Kidney (tissue), 22 donors: ENCODE measurements at places on chromosomes 16 and 17. TPM values are rescaled to one million over a fixed set of nuclear protein-coding genes. Genes with fewer than 3 reads are reported as not detected.
A peak's percentile ranks its signal among the peaks of the same experiment; 100 is the strongest.

GRCh38 chr16:57679767-57680482, 11.8 kb downstream of the ADGRG3 start:
- H3K4me3 ChIP-seq = no peak overlapping the region
- DNase-seq = no peak
- H3K27me3 ChIP-seq = no peaks in the 10 kb centered on the region
- H3K4me1 ChIP-seq = no peaks in the 10 kb centered on the region

The MAF gene
- total RNA-seq = 70.1 TPM

- DNase-seq = no peak
- H3K36me3 ChIP-seq = no peaks in the 10 kb centered on the region
- no peaks in the 10 kb centered on the region for H3K27me3 ChIP-seq
- no peak overlapping the region for H3K4me3 ChIP-seq
- no peak overlapping the region for H3K27ac ChIP-seq
- H3K4me1 ChIP-seq = peaks cover 29% of the 10 kb centered on the region
Observed at GRCh38 chr17:74773414-74773813, 2.7 kb downstream of the NAT9 start.

DNA sequence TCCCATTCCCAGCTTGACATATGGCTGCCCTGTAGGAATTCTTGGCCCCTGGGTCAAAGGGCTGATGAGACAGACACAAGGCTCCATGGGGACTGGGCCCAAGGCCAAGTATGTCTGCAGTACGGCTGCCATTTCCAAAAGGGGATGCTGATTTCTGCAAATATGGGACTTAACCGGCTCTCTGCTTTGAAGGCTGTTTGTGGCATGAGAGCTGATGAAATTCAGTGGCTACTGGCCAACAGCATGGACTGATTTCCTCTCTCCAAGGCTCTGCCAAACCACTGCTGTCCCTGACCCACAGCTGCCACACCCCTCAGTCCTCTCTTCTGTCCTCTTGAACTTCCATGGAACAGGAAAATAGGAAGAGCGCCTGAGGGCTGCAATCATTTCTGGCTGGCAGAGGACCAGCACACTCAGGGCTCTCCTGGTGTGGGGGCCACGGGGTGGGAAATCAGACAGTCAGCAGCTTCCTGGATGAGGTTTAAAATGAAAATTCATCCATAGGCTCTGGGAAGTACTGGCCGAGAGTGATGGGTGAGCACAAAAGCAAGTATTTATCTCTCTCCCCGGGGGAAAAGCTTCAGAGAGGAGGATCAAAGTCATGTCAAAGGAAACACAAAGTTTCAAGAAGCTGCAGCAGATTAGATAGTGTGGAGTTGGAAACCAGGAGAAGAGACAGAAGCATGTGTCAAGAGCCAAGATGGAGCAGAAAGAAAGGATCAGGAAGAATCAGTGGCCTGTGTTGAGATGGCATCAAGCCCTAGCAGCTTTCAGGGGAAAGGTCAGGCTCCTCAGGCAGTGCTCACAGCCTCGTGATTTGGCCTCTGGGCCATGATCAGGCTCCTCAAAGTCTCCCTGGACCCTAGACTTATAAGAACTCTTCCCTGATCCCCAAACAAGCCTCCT, 64.1 kb upstream of the SREBF1 start:
- H3K4me3 ChIP-seq = no peak overlapping the region
- DNase-seq = peak; percentile 78
- peaks cover 7% of the 10 kb centered on the region for H3K36me3 ChIP-seq
- peak overlapping the region; percentile 45 for H3K27ac ChIP-seq
- H3K27me3 ChIP-seq = no peaks in the 10 kb centered on the region

GRCh38 chr17:83101805-83102480, 22.5 kb downstream of the METRNL start:
- H3K27ac ChIP-seq = peak overlapping the region; percentile 18
- DNase-seq = peak; percentile 89
- no peaks in the 10 kb centered on the region for H3K36me3 ChIP-seq

GRCh38 chr17:58273453-58274104, 7.2 kb downstream of the MPO start:
- no peaks in the 10 kb centered on the region for H3K27me3 ChIP-seq
- no peaks in the 10 kb centered on the region for H3K36me3 ChIP-seq
- no peak overlapping the region for H3K27ac ChIP-seq
- no peaks in the 10 kb centered on the region for H3K4me1 ChIP-seq
- no peak for DNase-seq

- no peaks in the 10 kb centered on the region for H3K4me1 ChIP-seq
- no peaks in the 10 kb centered on the region for H3K27me3 ChIP-seq
- no peak overlapping the region for H3K27ac ChIP-seq
- peaks cover 5% of the 10 kb centered on the region for H3K36me3 ChIP-seq
Observed at GRCh38 chr16:74320707-74321106, 24.1 kb downstream of the PSMD7 start.

DNA sequence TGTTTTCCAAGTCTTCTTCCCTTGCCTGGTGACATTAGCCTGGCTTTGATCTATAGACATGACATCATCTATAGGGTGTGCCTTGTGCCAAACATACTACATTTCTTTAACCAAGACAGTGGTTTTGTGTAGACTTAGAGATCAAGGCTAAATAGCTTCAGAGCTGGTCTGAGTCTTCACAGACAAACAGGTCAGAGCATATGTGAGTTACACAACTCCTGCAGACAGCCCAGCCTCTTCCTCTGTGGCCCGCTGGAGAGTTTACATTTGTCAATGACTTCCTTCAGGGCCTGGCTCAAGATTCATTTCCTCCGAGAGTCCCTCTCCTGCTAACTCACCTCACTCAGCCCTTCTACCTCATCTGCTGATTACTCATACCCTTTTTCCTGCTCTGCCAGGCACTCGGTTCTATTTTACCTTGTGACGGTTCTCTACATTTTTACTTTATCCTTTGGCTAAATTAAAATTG, 73.1 kb upstream of the TANC2 start:
- H3K4me3 ChIP-seq = no peak overlapping the region
- peaks cover 4% of the 10 kb centered on the region for H3K4me1 ChIP-seq
- no peak for DNase-seq
- no peak overlapping the region for H3K27ac ChIP-seq

The TBC1D3B gene
- total RNA-seq = 7.7 TPM

The ATP2A1 gene
- 0.25 TPM for total RNA-seq

The CD300H gene
- total RNA-seq = 2.0 TPM

DNA sequence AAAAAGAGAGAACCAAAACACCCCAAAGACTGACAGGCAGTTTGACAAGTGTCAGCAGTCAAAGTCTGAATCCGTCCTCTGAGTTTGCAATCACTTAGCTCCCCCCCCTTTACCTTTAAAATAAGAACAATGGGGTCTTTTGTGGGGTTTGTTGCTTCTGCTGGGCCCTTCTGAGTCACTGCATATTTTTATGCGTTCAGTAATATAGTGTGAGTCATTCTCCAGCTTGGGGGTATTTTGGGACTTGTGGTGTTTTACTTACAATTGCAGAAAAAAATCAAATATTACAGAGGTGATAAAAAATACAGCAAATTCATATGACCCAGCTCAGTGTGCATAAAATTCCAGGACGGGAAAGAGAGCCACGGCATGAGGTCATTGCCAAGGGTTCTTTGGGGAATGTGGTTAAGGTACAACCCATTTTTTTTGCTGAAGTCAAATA, 120.1 kb downstream of the CYLD start:
- DNase-seq = no peak
- H3K27me3 ChIP-seq = no peaks in the 10 kb centered on the region
- H3K4me3 ChIP-seq = no peak overlapping the region
- H3K4me1 ChIP-seq = no peaks in the 10 kb centered on the region
- no peaks in the 10 kb centered on the region for H3K36me3 ChIP-seq
- no peak overlapping the region for H3K27ac ChIP-seq

DNA sequence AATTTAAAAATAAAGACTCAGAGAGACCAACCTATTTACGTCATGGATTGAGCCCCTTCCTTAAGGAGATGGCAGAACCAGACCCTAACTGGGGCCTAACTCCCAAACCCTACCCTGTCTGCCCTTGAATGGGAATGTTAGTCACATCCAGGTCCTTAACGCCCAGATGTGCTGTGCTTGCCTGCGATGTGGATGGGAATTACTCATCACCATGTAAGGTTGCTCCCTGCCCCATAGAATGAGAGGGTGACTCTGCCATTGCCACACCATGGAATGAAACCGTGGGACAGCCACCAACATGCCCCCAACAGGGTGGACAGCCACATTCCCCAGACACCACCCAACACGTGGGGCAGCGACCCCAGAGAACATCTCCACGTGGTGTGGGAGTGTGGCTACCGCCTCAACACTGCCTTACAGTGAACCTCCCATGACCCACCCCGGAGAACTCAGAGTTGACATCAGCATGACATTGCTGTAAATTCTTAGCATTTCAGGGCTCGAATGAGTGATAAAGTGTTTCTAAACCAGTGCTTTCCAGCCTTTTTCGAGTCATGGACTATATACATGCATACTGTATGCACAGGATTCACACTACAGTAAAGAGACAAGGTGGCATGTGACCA, 31.8 kb downstream of the SCNN1B start:
- H3K36me3 ChIP-seq = no peaks in the 10 kb centered on the region
- peak; percentile 44 for DNase-seq
- no peaks in the 10 kb centered on the region for H3K4me1 ChIP-seq

DNA sequence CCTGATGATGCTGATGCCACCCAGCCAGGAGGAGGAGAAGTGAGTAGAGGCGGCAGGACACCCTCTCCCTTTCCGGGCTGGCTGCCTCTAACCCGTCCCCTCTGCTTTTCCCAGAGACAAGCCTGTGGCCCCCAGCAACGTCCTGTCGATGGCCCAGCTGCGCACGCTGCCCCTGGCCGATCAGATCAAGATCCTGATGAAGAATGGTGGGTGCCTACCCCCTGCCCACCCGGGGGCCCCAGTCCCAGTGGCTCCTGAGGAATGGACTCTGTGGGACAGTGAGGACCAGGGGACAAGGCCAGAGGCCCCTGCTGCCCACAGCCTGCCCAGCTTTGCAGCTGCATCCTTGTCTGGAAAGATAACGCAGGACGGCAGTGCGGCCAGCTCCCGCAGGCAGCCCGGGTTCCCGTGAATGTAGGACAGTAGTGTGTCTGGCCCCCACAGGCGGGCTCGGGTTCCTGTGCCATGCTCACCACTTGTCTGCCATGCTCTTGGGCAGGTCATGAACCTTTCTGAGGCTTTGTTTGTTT, 19.9 kb downstream of the POLR3E start:
- peaks cover 4% of the 10 kb centered on the region for H3K4me1 ChIP-seq
- no peak overlapping the region for H3K4me3 ChIP-seq
- H3K27ac ChIP-seq = no peak overlapping the region
- peaks cover 16% of the 10 kb centered on the region for H3K36me3 ChIP-seq
- no peaks in the 10 kb centered on the region for H3K27me3 ChIP-seq
- no peak for DNase-seq

- H3K27me3 ChIP-seq = no peaks in the 10 kb centered on the region
- H3K27ac ChIP-seq = peak overlapping the region; percentile 32
- no peak overlapping the region for H3K4me3 ChIP-seq
- no peaks in the 10 kb centered on the region for H3K36me3 ChIP-seq
- no peaks in the 10 kb centered on the region for H3K4me1 ChIP-seq
Observed at GRCh38 chr16:71855937-71856662, 10.3 kb downstream of the ATXN1L start.

- no peaks in the 10 kb centered on the region for H3K36me3 ChIP-seq
- no peak overlapping the region for H3K27ac ChIP-seq
- no peak overlapping the region for H3K4me3 ChIP-seq
- H3K27me3 ChIP-seq = no peaks in the 10 kb centered on the region
- H3K4me1 ChIP-seq = no peaks in the 10 kb centered on the region
- no peak for DNase-seq
Observed at GRCh38 chr16:88883117-88883895, 16.8 kb upstream of the PABPN1L start.

The OR1E2 gene
- total RNA-seq = not detected

GRCh38 chr17:79361873-79362771, 248.7 kb downstream of the RBFOX3 start:
- H3K27me3 ChIP-seq = peaks cover 9% of the 10 kb centered on the region
- DNase-seq = peak; percentile 37
- H3K36me3 ChIP-seq = no peaks in the 10 kb centered on the region
- no peaks in the 10 kb centered on the region for H3K4me1 ChIP-seq
- H3K4me3 ChIP-seq = no peak overlapping the region

GRCh38 chr16:52466994-52467393, 79.9 kb downstream of the TOX3 start:
- no peak for DNase-seq
- H3K36me3 ChIP-seq = no peaks in the 10 kb centered on the region
- H3K4me1 ChIP-seq = no peaks in the 10 kb centered on the region
- no peaks in the 10 kb centered on the region for H3K27me3 ChIP-seq

GRCh38 chr16:4709481-4709880, 16.1 kb downstream of the NUDT16L1 start:
- no peak overlapping the region for H3K27ac ChIP-seq
- DNase-seq = no peak
- H3K27me3 ChIP-seq = no peaks in the 10 kb centered on the region
- no peaks in the 10 kb centered on the region for H3K4me1 ChIP-seq
- H3K4me3 ChIP-seq = no peak overlapping the region
- H3K36me3 ChIP-seq = peaks cover 4% of the 10 kb centered on the region

DNA sequence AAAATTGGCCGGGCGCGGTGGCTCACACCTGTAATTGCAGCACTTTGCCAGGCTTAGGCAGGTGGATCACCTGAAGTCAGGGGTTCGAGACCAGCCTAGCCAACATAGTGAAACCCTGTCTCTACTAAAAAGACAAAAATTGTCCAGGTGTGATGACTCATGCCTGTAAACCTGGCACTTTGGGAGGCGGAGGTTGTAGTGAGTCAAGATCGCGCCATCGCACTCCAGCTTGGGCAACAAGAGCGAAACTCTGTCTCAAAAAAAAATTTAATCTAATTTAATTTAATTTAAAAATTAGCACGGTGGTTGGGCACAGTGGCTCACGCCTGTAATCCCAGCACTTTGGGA, 1.6 kb upstream of the HBQ1 start:
- peaks cover 27% of the 10 kb centered on the region for H3K27me3 ChIP-seq
- no peaks in the 10 kb centered on the region for H3K4me1 ChIP-seq
- H3K4me3 ChIP-seq = no peak overlapping the region
- no peak for DNase-seq
- no peak overlapping the region for H3K27ac ChIP-seq

DNA sequence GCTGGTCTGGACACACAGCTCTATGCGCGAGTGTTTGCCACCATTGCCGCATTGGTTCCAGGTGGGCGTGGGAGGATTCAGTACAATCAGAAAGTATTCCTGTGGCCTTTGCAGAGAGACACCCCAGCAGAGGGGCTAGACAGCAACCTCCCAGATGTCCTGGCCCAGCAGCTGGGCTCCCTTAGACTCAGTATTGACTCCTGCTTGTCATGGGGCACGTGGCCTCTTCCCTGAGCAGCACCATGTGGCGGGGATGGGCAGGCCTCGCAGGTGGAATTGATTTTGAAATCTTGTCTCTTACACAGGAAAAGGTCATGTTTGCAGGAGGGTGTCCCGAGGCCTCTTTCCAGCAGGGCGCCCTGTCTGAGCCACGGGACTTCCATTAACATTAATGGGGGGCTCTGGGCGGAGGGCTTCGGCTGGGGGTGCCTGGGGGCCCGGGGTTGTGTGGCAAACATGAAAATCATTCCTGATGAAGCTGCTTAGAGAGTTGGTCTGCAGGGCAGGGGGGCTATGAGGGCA, 96.4 kb downstream of the C16orf78 start:
- no peak overlapping the region for H3K27ac ChIP-seq
- H3K4me3 ChIP-seq = no peak overlapping the region
- no peaks in the 10 kb centered on the region for H3K4me1 ChIP-seq
- H3K27me3 ChIP-seq = no peaks in the 10 kb centered on the region
- no peaks in the 10 kb centered on the region for H3K36me3 ChIP-seq
- no peak for DNase-seq
